ENCODE measurements at places on chromosomes 5 and 9.

GRCh38 chr5:86757824-86758223 is 140.1 kb downstream of the COX7C start:
- DNase-seq: no peak

DNA sequence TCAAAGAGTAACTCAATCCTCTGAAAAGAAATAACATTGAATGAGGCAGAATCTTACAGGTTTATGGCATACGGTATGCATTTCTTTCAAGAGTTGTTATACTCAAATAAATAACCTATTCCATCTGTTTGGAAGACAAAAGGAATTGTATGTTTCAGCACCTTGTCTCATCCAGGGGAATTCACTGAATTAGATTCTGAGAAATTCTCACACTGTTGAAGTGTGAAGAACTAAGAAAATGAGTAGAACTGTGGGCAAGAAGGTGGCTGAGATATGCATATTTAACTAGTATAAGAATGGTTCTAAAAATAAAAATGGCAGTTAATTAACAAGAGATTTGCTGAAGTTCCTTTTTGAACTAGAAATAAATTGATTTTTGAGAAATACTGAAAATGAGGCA is 279.3 kb upstream of the DAP start:
- DNase-seq: no peak

- DNase-seq: no peak
Measured at GRCh38 chr9:80359291-80359690, 787.5 kb downstream of the TLE4 start.

GRCh38 chr9:2907411-2907810 is 63.5 kb upstream of the PUM3 start:
- no peak for DNase-seq

GRCh38 chr9:113979343-113980127 is 98.6 kb downstream of the AMBP start:
- no peak for DNase-seq

DNA sequence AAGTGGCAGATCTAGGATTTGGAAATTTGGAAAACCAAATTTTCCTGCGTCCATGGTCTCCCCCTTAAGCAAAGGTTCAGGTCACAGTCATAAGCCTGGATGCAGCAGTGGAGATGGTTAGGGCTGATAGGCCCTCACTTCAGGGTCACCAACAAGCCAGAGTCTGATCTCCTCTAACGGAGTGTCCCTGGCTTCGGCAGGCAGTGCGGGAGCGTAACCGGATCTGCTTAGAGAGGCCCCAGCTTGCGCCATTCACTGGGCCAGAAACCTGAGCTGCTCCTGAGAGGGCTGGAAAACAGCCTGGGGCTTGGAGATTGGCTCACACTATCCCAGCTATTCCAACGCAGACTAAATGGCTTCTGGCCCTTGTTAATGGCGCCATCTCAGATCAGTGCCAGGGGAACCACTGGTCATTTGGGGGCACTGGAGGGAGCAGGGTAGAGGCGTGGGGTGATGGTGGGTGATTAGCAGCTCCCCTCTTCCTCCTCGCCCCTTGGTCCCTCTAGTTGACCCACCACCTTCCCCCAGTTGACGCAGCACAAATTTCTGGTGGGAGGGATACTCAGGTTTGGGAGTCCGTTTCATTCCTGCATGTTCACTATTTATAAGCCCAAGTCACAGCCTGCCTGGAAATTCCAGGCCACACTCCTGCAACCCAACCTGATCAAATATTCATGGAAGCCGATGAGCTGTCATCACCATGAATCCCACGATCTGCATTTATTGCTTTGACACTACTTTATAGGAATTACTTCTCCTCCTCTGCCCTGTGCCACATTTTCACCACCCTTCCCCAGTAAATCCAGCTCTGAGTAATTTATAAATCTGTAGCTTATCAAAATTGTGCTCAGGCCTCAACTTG is 134.6 kb upstream of the CPEB4 start:
- no peak for DNase-seq

GRCh38 chr9:9091387-9091786 is 1291.8 kb upstream of the DMAC1 start:
- DNase-seq: no peak

GRCh38 chr9:14992516-14992915 is 82.3 kb upstream of the FREM1 start:
- no peak for DNase-seq

- DNase-seq: no peak
Measured at GRCh38 chr5:158203261-158203660, 344.3 kb upstream of the CLINT1 start.

- no peak for DNase-seq
Measured at GRCh38 chr9:111668026-111668573, 6.7 kb downstream of the GNG10 start.

DNA sequence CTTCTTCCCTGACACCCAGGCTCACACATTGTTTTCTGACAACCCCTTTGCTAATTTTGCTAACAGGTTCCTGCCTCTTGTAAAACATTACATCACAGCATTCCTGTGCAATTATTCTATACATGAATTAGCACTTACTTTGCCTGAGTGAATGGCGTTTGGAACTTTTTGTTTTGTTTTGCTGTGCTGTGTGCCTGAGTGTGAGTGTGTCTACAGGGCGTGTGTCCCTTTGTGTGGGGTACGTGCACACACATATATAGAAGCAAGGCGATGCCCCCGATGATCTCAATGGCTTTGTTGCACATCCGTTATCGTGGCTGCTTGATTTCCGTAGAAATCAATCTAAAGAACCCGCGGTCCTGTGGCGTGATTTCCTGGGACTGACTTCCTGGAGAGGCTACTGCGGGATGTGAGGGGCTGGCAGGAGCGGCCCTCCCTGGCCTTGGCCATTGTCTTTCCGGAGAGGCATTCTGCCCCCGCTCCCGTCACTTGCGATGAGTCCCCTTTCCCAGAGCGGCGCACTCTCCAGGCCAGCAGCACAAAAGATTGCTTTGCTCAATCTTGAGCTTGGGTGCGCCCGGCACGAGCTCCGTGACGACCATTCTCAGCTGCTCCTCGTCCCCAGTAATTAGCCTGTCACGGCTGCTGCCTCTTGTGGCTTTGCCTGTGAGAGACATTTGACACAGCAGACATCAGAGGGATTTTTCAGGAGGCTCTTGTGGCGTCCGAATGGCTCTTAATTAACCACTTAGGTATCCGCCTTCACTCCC is 398.1 kb upstream of the IRX1 start:
- no peak for DNase-seq

DNA sequence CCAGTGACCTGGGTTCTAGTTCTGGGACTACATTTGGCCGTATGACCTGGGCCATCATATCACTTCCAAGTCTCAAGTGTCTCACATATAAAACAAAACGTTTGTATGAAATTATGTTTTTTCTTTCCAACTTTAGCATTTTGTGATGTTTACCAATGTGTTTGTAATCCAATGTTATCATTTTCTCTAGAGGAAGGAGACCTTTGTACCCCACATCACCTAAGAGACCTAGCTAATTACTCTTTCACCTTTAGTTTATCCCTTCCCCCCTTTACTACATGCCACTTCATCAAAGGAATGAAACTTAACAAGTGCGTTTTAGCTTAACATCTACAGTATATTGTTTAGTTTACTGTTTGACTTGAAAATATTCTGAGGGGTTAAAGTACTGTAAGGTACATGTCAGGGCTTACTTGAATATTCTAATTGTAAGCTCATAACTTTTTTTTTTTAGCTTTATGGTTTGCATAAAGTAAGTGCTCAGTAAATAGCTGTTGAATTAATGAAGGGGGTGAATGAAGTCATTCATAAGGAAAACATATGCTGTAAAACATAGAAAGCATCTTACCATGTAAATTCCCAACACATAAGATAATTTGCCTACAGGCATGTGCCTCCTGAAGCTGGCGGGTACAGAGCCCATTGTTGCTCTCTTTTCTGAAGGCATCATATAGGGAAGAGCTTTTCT is 2.9 kb downstream of the PIP5K1B start:
- DNase-seq: no peak

GRCh38 chr5:138138949-138139780 is at the start of gene NME5:
TSS of gene NME5 (minus strand) at chr5:138139428. CDS start at chr5:138138780, 648 bp downstream.
- DNase-seq: no peak

GRCh38 chr5:97297063-97297703 is 114.1 kb upstream of the RIOK2 start:
- DNase-seq: no peak

DNA sequence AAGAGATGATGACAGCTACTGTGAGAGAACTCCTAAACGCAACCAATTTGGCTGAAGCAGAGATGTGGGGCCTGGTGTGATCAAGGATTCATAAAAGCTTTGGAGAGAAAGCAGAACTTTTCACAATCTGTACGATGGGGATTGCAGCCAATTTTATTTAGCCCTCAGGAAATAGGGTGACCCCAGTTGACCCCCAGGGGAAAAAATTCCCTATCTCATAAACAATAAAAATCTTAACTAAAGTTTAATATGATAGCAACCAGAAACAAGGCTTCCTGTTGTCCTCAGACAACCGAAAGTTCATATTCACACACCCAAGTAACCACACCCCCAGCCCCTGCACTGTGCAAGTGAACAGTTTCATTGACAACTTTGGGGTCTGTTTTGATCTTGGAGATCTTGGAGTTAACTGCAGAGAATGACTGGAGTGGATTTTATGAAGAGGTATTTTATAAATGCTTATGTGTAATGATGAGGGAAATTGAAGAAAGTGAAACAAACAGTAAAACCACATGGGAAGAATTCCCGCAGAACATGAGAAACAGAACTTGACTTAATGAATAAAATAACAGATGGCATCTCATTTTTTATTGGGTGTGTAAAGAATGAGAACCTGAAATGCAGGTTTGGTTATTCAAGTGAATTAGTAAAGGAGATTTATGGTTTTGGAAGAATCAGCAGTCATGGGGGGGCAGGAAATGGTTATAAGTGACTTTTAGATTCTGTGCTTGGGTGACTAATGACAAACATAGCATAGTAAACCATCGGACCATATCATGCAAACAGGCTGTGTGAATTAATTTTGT is 94.5 kb downstream of the PDE4D start:
- no peak for DNase-seq

GRCh38 chr5:59007460-59008063 is 424.7 kb downstream of the RAB3C start:
- DNase-seq: no peak

- DNase-seq: no peak
Measured at GRCh38 chr5:73139485-73139884, 19.1 kb downstream of the TMEM171 start.

- DNase-seq: no peak
Measured at GRCh38 chr5:947626-948471, 55.2 kb downstream of the TRIP13 start.

- DNase-seq: no peak
Measured at GRCh38 chr5:42772265-42772993, 15.8 kb downstream of the CCDC152 start.

GRCh38 chr5:104755806-104756205 is 1193.2 kb upstream of the NUDT12 start:
- no peak for DNase-seq

DNA sequence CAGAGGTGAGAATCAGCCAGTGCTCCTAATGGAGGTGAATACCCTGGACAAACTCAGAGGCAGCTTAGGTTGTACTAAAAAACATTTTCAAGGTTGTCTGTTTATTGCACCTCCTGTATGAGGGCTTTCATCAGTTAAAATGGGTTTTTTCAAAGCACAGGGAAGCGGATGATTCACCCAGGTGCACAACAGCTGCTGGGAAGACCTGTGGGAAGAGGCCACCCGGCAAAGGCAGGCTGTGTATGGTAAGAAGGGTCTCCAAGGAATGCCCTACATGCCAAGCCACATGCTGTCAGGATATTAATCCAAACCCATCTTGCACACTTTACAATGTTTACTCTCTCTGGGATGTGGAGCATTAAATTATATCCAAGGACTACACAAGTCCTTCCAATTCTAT is 14.7 kb downstream of the SIL1 start:
- DNase-seq: no peak

DNA sequence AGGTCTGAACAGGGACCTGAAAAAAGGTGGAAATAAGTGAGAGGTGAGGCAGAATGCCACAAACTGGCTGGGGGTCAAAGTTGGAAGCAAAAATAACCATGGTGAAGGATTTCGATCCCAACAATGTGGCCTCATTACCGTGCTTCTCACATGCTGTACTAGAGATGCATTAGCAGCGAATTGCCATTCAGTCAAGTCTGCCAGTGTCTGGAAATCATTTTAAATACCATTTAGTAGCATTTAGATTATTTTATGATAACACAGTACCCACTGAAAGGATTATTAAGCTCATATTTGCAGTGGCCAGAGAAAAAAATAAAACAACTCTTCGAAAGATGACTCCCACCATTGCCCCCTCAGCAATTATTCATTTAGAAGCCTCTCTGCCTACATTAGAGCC is 294.6 kb upstream of the SLC24A2 start:
- no peak for DNase-seq

DNA sequence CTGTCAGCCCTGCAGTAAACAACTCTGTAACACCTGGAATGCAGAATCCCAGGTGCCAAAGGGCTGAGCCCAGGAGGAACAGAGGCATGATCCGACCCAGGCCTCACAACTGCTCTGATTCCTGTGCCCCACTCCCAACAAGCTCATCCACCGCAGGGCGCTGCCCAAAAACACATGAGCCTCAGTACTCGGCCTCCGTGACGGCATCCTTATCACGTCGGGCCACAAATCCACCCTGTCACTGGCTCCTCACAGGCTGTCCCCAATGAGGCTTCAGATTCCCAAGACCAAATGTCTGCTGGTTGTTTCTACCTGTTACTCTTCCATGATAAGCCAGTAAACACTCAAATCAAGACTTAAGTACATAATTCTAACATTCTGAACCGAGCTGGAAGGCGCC is 15.2 kb downstream of the QSOX2 start:
- DNase-seq: no peak

- DNase-seq: no peak
Measured at GRCh38 chr5:154505567-154505966, 27.5 kb upstream of the HAND1 start.

- no peak for DNase-seq
Measured at GRCh38 chr9:1659363-1659690, 355.8 kb upstream of the SMARCA2 start.

- no peak for DNase-seq
Measured at GRCh38 chr5:160001457-160001856, 7.5 kb upstream of the TTC1 start.

GRCh38 chr9:133879615-133880014 is 112.5 kb downstream of the VAV2 start:
- no peak for DNase-seq

DNA sequence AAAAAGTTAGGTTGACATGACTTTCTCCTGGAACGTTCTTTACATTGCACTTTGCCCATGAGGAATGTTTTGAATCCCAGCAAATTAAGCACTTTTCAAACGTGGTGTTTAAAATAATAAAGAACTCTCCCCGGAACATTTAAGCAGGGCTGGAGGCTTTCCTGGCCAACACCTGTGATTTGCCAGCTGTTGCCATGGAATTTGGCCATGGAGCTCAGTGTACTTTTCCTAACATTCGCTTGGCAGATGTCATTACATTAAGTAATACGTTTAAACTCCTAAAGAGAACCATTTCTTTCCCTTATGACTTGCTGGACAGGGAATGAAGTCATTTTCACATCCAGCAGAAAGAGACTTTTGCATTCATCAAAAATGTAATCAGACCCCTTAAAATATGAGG is 146.1 kb downstream of the GAS1 start:
- no peak for DNase-seq

Data from activated naive CD8-positive, alpha-beta T cell treated with anti-CD3 and anti-CD28 coated beads, Interleukin-2, amount 50 U/mL, for 16 hours (primary cell).